ENCODE measurements at places on chromosomes 5 and 9. TPM values are rescaled to one million over a fixed set of nuclear protein-coding genes. Genes with fewer than 3 reads are reported as not detected.

ORM1 gene
- 28,471 TPM for total RNA-seq

PCDHB10 gene
- not detected for total RNA-seq

CXCL14 gene
- 2.3 TPM for total RNA-seq

EQTN gene
- total RNA-seq, result not detected

LCN9 gene
- not detected for total RNA-seq

UHRF2 gene
- total RNA-seq, result 12.6 TPM

QRFP gene
- not detected for total RNA-seq

ORM2 gene
- 3,162 TPM for total RNA-seq

ENTPD8 gene
- total RNA-seq, result 11.5 TPM

MTRR gene
- total RNA-seq, result 40.0 TPM

PCDHGA2 gene
- total RNA-seq, result 0.56 TPM

FOXD4 gene
- total RNA-seq, result not detected

ADAMTS12 gene
- total RNA-seq, result 3.9 TPM

F2RL1 gene
- total RNA-seq, result 2.6 TPM

SLC45A2 gene
- 0.58 TPM for total RNA-seq

SV2C gene
- 0.05 TPM for total RNA-seq

C1QTNF3 gene
- 4.3 TPM for total RNA-seq

AGXT2 gene
- 56.7 TPM for total RNA-seq

TNC gene
- total RNA-seq, result 5.3 TPM

C9orf152 gene
- not detected for total RNA-seq

GALNT12 gene
- total RNA-seq, result 0.40 TPM

TAS2R1 gene
- not detected for total RNA-seq

GZMA gene
- total RNA-seq, result 0.53 TPM

PAEP gene
- total RNA-seq, result not detected

TICAM2 gene
- total RNA-seq, result 2.3 TPM

PDE8B gene
- total RNA-seq, result 1.2 TPM

OTP gene
- not detected for total RNA-seq

TMC1 gene
- not detected for total RNA-seq
